Stimulated activated CD4-positive, alpha-beta T cell treated with anti-CD3 and anti-CD28 coated beads, Interleukin-1b, Interleukin-23, amount 100 ng/mL, for 4 hours (primary cell): ENCODE measurements at places on chromosomes 6 and 20.
A peak's percentile ranks its signal among the peaks of the same experiment; 100 is the strongest.

GRCh38 chr6:74343804-74344203 is 647.8 kb downstream of the CD109 start:
- DNase-seq, result no peak

- DNase-seq, result peak; percentile 40
Observed at GRCh38 chr6:13614126-13614925, 809 bp upstream of the NOL7 start.

- no peak for DNase-seq
Observed at GRCh38 chr6:63245909-63246308, 34.6 kb downstream of the FKBP1C start.

- no peak for DNase-seq
Observed at GRCh38 chr20:3358676-3359340, 48.7 kb downstream of the DNAAF9 start.

- DNase-seq, result no peak
Observed at GRCh38 chr6:97703661-97704060, 420.6 kb upstream of the MMS22L start.

- DNase-seq, result no peak
Observed at GRCh38 chr20:13280609-13281324, 59.7 kb downstream of the ISM1 start.

GRCh38 chr6:10235344-10235743 is 179.5 kb downstream of the TFAP2A start:
- DNase-seq, result no peak

DNA sequence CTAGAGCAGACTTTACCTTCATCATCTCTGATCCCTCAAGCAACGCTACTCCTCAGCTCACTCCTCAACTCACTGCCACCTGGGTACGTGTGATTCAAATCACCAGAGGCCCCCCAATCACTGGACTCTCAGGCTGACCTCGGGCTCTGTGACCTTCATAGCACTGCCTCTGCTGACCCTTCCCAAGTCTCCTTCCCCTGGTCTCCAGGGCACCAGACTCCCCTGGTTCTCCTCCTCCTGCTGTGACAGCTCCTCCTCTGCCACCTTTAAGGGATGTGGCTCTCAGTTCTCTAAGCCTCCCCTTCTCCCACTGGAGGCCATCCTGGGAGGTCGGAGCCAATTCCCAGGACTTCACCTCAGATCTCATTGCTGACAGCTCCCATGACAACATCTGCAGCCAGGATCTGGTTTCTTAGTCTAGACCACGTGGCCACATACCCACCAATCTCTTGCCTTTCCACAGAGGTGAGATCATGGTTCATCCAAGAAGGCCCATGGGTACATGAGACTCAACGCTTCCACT is 90.4 kb downstream of the NFATC2 start:
- DNase-seq, result no peak

DNA sequence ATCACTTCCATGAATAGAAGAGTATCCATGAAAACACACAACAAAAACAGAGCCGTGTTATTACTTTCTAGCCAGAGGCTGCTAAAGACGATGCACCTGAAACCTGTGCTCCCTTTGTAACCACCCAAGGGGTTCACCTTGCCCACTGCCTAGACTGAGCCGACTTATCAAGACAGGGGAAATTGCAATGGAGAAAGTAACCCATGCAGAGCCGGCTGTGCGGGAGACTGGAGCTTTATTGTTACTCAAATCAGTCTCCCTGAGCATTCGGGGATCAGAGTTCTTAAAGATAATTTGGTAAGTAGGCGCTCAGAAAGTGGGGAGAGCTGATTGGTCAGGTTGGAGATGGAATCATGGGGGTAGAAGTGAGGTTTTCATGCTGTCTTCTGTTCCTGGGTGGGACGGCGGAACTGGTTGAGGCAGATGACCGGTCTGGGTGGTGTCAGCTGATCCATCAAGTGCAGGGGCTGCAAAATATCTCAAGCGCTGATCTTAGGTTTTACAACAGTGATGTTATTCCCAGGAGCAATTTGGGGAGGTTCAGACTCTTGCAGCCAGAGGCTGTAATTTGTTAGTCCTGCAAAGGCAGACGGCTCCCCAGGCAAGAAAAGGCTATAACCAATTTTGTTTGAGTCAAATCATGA is 366.6 kb downstream of the PREX1 start:
- no peak for DNase-seq

DNA sequence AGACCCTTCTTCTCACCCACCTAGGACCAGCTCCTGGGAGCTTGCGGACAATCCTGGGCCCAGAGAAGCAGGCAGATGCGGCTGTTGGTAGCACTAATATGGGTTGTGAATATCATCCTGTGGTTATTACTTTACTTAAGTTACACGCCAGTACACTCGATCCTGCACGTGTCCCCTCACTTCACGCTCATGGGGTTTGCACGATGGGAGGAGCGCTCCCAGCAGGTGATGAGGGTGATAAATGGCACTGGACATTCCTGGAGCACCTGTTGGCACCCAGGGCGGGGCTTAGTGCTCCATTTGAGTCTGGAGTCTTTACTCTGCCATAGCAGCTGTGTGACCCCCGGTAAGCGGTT is 335.1 kb downstream of the PREX1 start:
- no peak for DNase-seq

- DNase-seq, result no peak
Observed at GRCh38 chr6:154411076-154411475, 54.5 kb upstream of the IPCEF1 start.

DNA sequence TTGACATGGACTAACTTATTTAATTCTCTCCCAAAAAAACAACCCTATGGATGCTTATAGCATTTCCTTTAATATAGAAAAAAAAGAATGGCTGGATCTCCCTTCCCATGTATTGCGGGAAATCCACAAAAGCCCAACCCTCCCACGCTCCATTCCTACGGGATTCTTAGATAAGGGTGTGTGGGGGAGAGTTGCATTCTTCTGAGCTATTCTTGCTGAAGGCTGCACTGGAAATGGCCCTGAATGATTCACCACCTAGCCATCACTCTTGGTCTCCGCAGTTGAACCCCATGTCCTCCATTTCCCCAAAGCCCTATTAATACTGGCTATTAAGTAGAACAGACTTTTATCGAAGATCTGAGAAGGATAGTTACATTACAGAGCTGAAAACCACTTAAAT is 41.9 kb upstream of the ADGRF5 start:
- no peak for DNase-seq

DNA sequence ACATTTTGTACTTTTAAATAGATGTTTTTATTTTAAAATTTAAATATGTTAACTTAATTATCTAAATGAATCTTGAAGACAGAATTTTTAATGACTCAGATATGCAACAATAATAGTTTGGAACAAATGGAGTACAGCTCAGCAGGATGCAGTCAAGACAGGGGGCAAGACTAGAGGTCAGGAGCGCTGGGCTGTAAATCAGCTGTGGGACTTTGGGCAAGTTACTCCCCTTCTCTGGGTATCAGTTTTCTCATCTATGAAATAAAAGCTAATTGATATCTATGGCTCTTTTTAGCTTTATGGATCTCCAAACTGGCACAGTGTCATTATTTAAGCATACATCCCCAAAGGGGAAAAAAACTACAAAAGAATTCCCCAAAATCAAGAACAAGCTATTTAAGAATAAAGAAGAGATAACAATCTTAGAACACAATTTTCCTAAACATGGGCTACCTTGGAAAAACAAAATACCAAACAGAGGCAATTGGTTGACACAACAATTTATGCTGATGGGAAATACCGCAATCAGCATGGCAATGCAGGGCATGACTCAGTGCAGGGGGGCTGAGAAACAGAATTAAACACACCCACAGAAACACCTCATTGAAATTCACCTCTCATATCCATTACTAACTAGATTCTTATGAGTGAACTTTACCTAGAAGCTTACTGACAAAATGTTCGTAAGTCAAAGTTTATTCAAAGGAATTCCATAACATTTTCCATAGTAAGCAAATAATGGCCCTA is 188.2 kb downstream of the SIM1 start:
- DNase-seq, result no peak

DNA sequence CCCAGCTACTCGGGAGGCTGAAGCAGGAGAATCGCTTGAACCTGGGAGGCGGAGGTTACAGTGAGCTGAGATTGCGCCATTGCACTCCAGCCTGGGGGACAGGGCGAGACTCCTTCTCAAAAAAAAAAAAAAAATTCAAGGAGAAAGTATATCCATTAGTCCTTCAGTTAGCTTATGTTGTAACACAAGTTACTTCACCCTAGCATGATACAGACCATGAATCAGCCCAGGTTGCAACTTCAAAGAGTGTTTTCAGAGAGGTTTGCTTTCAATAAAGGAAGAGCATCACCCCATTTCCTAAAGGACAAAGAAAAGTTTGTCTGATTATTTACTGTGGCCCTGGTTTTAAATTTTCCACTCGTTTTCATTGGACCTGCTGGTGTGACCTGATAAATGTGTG is 73.0 kb downstream of the SERAC1 start:
- DNase-seq, result no peak

- no peak for DNase-seq
Observed at GRCh38 chr6:127592964-127593363, 16.0 kb downstream of the C6orf58 start.

DNA sequence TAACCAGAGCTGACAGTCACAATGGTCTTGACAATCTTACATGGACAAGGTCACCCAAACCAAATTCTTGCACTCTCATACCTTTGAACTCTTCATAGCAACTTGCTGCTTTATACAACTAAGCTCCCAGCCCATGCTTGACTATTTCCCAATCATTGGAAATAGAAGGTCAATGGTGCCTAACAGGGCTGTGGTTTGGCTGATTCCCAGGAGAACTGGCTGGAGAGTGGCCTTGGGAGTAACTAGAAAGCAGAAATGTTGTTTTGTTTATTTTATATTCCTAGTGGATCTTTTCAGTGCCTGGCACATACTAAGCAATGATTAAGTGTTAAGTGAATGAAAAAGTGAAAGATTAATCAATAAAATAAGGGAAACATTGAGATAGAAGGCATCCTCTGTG is 3.0 kb downstream of the SPINT4 start:
- no peak for DNase-seq

- DNase-seq, result no peak
Observed at GRCh38 chr6:158629367-158630221, 14.9 kb downstream of the DYNLT1 start.

DNA sequence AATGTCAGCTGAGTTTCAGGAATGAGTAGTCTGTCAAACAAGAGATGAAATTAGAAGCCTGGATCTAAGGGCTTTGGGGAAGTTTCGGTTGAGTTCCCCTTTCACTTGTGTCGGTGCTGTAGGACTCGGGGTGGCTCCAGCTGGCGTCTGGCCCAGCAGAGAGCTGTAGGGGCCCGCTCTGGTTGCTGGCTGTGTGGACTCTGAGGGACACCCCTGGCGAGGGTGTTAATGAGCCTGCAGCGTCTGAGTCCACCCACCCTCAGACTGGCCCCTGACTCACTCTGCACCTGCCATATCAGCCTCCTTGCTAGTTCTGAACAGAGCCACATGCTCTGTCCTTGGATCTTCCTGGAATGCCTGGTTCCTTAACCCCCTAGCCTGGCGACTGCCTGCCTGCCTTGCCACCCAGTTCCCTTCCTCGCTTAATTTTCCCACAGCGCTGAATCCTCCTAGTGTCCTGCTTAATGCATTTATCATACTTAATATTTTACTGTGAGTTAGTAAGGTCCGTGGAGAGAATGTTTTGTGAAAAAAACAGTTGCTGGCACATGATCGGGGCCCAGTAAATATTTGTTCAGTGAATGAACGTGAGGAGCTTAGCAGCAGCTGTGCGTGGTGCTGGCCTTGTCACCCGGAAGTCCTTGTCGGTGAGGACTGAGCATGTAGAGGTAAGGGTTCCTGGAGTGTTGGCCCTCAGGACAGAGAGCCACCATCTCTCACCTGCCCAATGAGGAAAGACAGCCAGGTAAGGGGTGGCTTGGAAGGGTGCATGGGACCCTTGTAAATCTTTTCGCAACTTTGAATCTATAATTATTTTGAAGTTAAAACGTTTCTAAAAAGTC is 1.6 kb downstream of the DNAJC5 start:
- DNase-seq, result no peak

GRCh38 chr20:62727584-62728027 is 19.0 kb downstream of the NTSR1 start:
- DNase-seq, result no peak

GRCh38 chr6:156718647-156719394 is 58.4 kb upstream of the ARID1B start:
- DNase-seq, result no peak

DNA sequence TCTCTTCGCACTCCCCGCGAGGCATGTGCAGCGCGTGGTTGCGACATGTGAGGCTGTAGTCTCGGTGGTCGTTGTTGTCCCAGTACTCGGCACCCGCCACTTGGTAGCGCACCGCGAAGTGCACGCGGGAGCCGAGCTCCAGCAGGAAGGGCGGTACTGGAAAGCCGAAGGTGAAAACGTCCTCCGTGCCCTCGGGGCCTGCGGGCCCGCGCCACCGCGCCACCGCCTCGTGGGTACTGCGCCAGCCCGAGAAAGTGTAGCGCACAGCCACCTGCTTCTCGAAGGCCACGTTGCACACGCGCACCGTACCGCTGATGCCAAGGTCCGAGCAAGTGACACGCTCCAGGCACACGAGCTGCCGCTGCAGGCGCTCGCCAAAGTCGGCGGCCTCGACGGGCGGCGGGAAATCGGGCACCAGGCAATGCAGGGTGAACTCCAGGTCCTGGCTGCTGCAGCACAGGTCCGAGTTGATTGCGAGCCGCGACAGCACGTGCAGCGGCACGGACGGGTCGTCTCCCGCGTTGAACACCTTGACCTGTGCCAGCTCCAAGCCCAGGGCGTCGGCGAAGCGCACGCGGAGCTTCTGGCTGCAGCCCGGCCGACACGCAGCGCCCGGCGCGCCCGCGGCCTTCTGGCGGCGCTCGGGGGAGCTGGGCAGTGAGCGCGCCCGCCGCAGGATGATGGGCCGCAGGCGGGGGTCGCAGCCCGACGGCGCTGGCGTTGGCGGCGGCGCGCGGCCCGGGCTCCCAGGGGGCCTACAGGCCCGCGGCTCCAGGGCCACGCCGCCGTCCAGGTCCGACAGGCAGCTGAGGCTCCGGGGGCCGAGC is 840 bp downstream of the PPP1R3D start:
- DNase-seq, result no peak

DNA sequence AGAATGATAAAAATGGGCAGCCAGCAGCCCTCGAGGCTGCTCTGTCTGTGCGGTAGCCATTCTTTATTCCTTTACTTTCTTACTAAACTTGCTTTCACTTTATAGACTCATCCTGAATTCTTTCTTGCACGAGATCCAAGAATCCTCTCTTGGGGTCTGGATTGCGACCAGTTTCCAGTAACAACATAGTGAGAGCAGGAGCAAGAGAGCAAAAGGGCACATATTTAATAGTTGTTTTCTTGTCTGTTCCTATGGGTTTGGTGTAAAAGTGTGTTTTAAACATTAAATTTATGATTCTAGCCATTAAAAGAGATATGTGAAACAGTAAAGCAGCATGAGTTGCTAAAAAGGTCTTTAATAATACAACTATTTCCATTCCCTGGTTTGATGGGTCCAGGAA is 78.8 kb upstream of the OPRM1 start:
- no peak for DNase-seq

- DNase-seq, result no peak
Observed at GRCh38 chr6:127069659-127070279, 48.7 kb upstream of the RSPO3 start.

GRCh38 chr6:13005994-13006393 is 289.4 kb downstream of the PHACTR1 start:
- no peak for DNase-seq

- no peak for DNase-seq
Observed at GRCh38 chr6:10759884-10760329, 12.3 kb downstream of the TMEM14B start.
